ENCODE measurements at places on chromosomes 6 and 20.

DNA sequence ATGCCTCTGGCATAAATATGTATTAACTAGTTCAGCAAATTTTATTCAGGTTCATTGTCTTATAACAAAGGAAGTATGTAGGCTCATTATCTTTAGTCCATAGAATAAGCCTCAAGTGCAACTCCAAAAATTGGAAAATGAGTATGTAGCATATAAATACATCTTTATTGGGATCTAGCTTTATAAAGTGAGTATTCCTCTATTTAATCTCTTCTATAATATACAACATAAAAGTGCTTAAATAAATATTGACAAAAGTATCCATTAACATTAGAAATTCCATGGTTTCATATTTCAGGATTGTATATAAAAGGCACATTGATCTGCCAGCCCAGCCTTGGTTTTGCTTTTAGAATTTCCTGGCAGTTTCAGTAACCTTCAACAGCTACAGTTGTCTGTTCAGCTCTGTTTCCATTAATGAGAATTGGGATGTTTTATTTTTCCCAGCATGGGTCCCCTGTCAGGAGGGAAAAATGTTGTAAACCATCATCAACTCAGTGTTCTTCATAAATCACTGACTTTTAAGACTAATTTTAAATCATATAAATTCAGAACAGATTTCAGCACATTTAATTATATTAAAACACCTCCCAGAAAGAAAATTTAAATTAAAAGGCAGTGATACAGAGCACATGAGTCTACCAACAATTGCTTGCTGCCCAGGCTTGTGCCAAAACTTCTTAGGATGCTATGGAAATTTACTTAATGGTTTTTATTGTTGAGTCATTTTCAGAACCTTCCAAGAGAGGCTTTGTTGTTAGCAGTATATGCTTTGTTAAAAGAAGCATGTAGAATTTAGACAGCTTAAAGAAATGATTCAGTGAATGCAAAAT lies 119.7 kb downstream of the ADGRG6 start:
- no peak for DNase-seq

DNA sequence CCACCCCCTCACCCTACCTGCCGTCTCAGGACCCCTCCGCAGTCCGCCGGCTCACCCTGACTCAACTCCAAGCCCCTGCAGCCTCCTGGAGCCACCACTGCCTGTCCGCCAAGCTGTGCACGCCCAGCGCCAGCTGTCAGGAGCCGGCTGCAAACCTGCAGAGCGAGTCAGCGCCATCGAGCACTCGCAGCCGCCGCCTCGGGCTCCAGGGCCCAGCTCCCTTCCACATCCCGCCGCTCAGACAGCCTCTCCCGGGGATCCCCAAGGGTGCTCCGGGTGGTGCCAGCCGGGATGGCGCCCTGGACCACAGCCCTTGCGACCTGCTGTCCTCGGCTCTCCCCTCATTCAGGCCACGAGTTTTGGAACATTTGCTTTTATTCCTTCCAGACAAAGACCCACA lies 4.3 kb downstream of the TNNC2 start:
- DNase-seq = no peak

- DNase-seq = no peak
Measured at GRCh38 chr6:156955494-156956183, 178.5 kb downstream of the ARID1B start.

DNA sequence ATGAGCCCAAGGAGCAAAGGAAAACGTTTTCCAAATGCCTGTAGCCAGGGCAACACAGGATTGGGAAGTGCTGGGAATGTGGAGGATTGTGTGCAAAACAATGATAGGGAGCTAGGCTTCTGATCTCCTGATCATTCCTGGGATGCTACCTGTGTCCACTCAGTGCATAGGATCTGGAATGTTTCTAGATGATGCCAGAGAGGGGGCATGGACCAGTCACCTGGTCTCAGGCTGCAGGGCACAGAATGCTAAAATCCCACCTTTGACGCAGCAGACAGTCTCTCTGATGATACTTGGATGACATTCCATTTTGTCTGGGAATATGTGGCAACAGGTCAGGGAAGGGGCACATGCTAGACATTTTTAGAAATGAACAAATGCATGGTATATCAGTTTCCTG lies 128.9 kb downstream of the CLIC5 start:
- DNase-seq = no peak

GRCh38 chr20:3800256-3800877 lies 4.3 kb downstream of the CDC25B start:
- no peak for DNase-seq

DNA sequence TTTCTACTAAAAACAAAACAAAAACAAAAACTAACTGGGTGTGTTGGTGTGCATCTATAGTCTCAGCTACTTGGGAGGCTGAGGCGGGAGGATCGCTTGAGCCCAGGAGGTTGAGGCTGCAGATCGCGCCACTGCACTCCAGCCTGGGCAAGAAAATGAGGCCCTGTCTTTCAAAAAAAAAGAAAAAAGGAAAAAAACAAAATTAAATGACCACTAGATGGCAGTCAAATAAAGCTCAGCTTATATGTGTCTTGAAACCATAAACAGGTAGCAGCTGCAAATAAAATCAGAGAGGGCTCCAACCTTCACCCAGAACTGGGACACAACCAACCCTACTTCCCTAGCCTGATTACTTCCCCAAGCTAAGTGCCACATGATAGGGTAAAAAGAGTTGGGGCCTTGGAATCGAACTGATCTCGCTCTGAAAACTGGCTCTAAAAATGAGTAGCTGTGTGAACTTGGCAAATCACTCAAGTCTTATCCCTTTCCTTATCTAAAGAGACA lies 67.1 kb upstream of the ADGRF4 start:
- DNase-seq = peak; percentile 19

DNA sequence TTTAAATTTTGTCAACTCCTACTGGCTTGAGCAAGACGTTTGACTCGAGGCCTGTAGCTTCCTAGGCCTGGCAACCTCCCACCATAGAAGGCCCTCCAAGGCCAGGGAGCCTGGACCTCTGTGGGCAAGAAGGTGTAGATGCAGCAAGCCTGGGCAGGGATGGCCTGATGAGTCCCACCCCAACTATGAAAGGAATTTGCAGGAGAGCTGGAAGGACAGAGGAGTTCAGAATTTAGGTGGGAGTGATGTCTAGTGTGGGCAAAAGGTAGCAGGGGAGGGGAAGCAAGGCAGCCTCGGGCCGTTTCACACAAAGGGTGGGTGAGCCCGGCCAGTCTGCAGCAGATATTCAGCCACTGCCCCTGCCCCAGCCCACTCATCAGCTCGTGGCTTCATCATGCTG lies 245.2 kb downstream of the CDH26 start:
- DNase-seq = no peak

GRCh38 chr6:31952140-31952805 lies 6.4 kb downstream of the CFB start:
- no peak for DNase-seq

DNA sequence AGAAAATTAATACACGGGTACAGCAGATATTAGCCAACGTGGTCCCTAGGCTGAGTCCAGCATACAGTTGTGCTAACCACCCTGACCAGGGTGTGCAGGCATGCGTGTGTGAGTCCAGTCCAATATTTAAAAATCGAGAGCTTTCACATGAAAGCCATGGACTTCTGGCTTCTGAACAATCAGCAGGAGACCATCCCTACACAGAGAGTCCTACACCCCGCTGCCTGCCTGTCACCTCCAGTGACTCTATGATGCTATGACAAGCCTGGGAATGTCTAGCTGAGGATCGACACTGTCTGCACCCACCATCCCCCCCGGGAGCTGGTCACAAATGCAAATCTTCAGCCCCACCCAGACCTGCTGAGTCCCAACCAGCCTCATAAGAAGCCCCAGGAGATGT lies 7.9 kb downstream of the ACSS1 start:
- DNase-seq = no peak

GRCh38 chr6:134115715-134116074 lies 63.3 kb upstream of the SLC2A12 start:
- DNase-seq = no peak

GRCh38 chr6:53446151-53446550 lies 97.4 kb upstream of the ELOVL5 start:
- DNase-seq = no peak

DNA sequence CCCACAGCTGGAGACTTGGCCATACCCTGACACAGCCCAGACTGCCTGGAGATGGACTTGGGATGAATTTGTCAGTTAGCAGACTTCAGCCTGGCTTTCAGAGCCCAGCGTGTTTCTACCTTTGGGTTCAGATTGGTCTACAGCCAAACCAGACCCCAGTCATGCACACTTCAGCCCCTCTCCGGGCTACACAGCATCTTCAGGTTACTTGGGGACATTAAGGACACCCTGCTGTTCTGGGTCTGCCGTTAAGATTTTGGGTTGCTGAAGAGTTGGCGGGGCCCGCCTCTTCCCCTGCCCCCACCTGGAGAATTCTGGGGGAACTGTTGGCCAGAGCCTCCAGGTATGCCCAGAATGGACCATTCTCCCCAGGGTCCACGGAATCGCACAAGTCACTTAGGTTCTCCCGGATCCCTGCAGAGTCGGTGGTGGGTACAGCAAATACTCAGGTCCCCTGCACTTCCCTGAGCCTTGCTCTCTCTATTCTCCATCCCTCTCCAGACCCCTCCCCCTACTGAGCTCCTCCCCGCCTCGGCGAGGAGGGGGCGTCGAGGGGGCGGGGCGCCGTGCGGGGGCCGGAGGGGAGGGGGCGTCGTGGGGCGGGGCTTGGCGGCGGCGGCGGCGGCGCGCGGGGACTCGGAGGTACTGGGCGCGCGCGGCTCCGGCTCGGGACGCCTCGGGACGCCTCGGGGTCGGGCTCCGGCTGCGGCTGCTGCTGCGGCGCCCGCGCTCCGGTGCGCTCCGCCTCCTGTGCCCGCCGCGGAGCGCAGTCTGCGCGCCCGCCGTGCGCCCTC lies at the start of gene PTK7:
Gene PTK7, plus strand, starts transcription at position 645 of the 794 bp plus-strand sequence. CDS start 175 bp downstream, outside the sequence.
- no peak for DNase-seq

DNA sequence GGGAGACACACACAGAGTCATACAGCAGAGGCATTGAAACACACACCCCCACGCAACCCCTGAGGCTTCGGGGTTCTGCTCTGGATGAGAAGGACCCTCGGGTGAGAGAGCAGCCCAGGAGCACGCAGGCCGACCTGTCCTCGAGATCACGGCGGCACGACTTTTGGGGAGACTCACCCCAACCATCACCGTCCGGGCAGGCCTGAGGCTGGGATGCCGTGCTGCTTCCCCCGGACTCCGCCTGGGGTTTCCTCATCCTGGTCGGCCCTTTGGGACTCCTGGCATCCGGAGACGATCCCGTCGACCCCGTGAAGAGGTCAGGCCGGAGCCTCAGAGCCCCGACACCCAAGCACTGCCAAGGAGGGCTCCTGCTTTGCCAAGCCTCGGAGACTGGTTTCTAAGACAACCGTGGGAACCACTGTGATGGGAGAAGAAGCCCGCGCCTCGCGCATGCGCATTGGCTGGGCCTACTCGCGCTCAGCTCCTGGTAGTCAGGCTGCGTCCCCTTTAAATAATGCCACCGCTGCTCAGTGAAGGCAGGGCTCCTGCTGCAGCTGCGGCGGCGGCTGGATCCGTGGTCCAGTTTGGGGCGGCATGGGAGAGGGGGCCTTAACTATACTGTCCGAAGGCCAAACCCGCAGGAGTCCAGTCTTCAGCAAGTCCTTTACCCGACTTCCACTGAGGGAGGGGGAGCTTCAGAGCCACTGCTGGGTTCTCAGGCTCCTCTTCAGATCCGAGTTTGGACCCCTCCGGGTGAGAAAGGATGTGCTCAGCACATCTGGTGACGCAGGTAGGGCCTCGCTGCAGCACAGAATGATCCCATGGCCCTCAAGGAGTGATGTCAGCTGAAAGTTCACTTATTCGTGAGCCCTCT lies 171.4 kb upstream of the ZNF337 start:
- peak; percentile 72 for DNase-seq

DNA sequence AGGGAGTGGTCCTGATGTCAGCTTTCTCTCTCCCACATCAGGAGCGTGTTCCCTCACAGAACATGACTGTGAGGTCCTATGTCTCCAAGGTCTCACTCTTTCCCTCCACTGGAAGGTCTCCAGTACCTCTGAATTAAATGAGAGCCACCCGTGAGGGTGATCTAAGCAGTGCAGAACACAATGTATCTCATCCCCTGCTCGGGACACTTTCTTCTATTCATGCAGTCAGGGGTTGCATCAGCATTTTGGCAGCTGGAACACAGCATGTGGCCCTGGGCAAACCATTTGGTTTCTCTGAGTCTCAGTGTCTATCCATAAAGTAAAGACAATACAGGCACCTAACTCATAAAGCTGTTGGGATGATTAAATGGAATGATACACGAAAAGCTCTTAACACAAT lies 34.2 kb downstream of the MAFB start:
- no peak for DNase-seq

- no peak for DNase-seq
Measured at GRCh38 chr6:143575901-143576426, 64.4 kb upstream of the FUCA2 start.

DNA sequence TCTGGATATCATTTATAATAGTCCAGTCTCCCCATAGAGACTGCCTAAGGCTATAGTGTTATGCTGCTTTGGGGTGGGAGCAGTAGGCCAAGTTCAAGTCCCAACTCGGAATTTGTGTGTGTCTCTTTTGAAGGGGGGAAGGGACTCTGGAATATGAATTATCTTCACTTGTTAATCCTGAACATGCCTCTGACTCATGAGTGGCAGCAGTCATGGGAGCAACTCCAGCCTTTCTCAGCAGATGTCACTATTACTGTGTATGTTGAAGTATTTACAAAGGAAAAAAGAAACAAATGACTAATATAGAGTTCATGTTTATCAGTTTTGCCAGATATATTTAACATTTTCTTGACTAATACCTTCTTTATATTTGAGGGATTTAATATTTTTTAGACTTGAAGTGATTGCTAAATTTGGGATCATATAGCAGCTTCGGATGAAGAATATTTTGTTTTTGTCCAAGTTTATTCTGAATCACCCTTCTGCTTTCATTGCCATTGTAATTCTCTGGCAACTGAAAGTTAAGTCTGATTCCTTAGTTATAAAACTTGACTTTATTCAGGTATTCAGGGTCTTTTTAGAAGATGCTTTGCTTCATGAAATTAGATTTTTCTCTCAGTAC lies 23.4 kb downstream of the FAM217A start:
- DNase-seq = no peak

DNA sequence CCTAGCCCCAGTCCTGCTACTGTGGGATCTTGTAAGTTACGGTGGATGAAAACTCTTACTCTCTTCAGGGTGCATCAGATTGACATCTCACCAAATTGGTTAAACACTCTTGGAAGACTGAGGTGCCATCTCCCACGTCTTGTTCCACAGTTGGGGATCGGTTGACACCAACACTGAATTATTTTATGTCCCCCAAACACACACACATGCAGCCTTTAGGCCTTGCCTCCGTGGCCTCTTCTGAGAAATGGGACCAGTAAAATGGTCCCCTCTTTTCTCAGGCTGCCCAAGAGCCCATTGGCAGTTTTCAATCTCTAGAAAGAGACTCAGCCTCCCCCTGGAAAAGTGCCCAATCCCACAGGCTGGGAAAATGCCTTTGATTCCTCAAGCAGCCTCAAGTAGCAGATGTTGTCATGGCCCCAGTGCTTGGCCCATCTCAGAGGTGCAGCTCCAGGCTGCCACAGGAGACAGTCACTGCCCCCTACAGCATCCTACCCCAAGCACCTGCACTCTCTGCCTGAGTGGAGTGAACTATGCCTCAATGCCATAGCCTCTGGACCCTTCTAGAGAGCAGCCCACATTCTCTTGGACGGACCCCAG lies 163.9 kb downstream of the ANKRD60 start:
- no peak for DNase-seq

GRCh38 chr20:32478576-32478975 lies 106.6 kb downstream of the NOL4L start:
- DNase-seq = no peak

GRCh38 chr6:34423254-34423653 lies 2.6 kb downstream of the RPS10 start:
- no peak for DNase-seq
